CD8-positive, alpha-beta memory T cell (primary cell): ENCODE measurements at places on chromosomes 2 and 18. TPM values are rescaled to one million over a fixed set of nuclear protein-coding genes. Genes with fewer than 3 reads are reported as not detected.

Gene MAP3K20
- 14.1 TPM for total RNA-seq

Gene MEP1B
- not detected for total RNA-seq

Gene NYAP2
- not detected for total RNA-seq

Gene SIX3
- not detected for total RNA-seq

Gene PROKR1
- total RNA-seq, result 0.09 TPM

Gene ANKRD53
- total RNA-seq, result not detected

Gene TMEM178A
- not detected for total RNA-seq

GRCh38 chr2:181814057-181814491 lies 77.5 kb upstream of the ITPRID2 start:
- no peak overlapping the region for H3K27ac ChIP-seq
- no peak for DNase-seq
- no peaks in the 10 kb centered on the region for H3K4me1 ChIP-seq
- no peaks in the 10 kb centered on the region for H3K27me3 ChIP-seq
- no peak overlapping the region for H3K4me3 ChIP-seq

- DNase-seq, result no peak
- no peaks in the 10 kb centered on the region for H3K36me3 ChIP-seq
- H3K27ac ChIP-seq, result no peak overlapping the region
- H3K4me3 ChIP-seq, result no peak overlapping the region
- H3K4me1 ChIP-seq, result no peaks in the 10 kb centered on the region
Measured at GRCh38 chr2:186068139-186068801, 329.7 kb downstream of the FSIP2 start.

- no peaks in the 10 kb centered on the region for H3K36me3 ChIP-seq
- H3K4me1 ChIP-seq, result peaks cover 9% of the 10 kb centered on the region
- DNase-seq, result no peak
- peaks cover 4% of the 10 kb centered on the region for H3K27me3 ChIP-seq
- H3K27ac ChIP-seq, result peak overlapping the region; percentile 92
- peak overlapping the region; percentile 79 for H3K4me3 ChIP-seq
Measured at GRCh38 chr2:27489118-27489497, 435 bp downstream of the IFT172 start.

- DNase-seq, result no peak
- H3K27me3 ChIP-seq, result no peaks in the 10 kb centered on the region
- no peaks in the 10 kb centered on the region for H3K36me3 ChIP-seq
- no peak overlapping the region for H3K4me3 ChIP-seq
Measured at GRCh38 chr2:168300460-168300859, 53.1 kb upstream of the STK39 start.

GRCh38 chr2:66867063-66867441 lies 432.1 kb downstream of the MEIS1 start:
- H3K27me3 ChIP-seq, result no peaks in the 10 kb centered on the region
- H3K36me3 ChIP-seq, result no peaks in the 10 kb centered on the region
- no peak for DNase-seq
- H3K4me1 ChIP-seq, result no peaks in the 10 kb centered on the region

DNA sequence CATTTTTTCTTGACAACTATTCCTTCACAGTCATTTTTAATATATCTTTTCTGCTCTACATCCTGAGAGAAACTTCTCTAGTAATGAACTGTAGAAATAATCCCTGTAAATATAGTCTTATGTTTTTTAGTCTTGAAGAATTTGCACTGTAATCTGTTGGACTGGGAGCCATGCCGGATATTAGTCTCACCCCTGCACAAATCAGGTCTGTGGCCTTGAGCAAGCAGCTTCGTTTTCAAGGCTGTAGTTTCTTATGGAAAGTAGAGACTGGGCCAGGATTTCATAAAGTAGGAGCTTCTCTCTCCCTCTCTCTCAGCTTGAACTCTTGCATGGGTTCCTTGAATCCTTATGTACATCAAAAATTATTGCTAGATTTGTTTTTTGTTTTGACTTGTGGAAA lies 8.7 kb downstream of the FARP2 start:
- H3K36me3 ChIP-seq, result no peaks in the 10 kb centered on the region
- no peak overlapping the region for H3K27ac ChIP-seq
- H3K4me1 ChIP-seq, result no peaks in the 10 kb centered on the region
- no peak for DNase-seq
- no peaks in the 10 kb centered on the region for H3K27me3 ChIP-seq
- H3K4me3 ChIP-seq, result no peak overlapping the region

GRCh38 chr2:156663757-156664409 lies 227.7 kb downstream of the GPD2 start:
- H3K4me3 ChIP-seq, result no peak overlapping the region
- no peaks in the 10 kb centered on the region for H3K4me1 ChIP-seq
- H3K27me3 ChIP-seq, result no peaks in the 10 kb centered on the region
- DNase-seq, result no peak
